D721Med (cell line): ENCODE measurements at places on chromosomes 6 and 20.

- no peak for DNase-seq
These were observed 256.3 kb downstream of the ERMARD start for GRCh38 chr6:170007468-170008293.

- DNase-seq = no peak
These were observed 5.7 kb downstream of the TUBB2A start for GRCh38 chr6:3151691-3152090.

- peak; percentile 44 for DNase-seq
These were observed 23.2 kb downstream of the RBCK1 start for GRCh38 chr20:431012-431904.

DNA sequence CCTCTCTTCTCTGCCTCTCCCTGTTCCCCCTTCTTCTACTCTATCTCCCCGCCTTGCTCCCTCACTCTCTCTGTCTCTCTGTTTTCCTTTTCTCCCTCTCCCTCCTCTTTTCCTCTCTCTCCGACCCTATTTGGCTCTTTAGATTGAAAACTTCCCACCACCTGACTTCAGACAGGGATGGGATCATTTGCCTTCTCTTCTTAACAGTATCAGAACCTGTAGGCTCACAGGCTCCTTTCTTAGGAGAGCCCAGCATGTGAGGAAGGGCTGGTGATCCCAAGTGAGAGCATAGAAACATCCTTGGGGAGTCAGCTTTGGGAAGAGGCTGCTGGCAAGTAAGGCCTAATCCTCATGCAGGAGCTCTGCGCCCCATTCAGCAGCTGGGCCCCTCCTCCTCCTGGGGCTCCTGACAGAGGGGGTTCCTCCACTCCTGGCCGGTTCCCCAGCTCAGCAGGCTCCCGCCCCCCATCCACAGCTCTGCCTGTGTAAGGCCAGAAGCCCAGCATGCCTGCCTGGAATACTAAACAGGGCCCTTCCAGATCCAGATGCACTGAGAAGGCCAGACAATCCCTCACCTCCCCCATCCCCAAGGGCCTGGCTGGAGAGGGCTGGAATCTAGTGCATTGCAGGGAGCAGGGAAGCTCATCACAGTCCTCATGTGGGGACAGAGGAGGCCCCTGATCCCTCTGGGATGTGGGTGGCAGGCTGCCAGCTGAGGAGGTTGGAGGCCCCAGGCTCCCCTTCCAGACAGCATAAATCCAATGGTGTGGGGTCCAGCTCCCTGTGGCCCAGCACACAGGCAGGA is 93.4 kb downstream of the PTPRT start:
- DNase-seq = no peak

- DNase-seq = no peak
These were observed 6.8 kb upstream of the COMMD7 start for GRCh38 chr20:32749914-32750637.
